Left lobe of liver (tissue), 2 donors: ENCODE measurements at places on chromosomes 2 and 18. TPM values are rescaled to one million over a fixed set of nuclear protein-coding genes. Genes with fewer than 3 reads are reported as not detected.

DNA sequence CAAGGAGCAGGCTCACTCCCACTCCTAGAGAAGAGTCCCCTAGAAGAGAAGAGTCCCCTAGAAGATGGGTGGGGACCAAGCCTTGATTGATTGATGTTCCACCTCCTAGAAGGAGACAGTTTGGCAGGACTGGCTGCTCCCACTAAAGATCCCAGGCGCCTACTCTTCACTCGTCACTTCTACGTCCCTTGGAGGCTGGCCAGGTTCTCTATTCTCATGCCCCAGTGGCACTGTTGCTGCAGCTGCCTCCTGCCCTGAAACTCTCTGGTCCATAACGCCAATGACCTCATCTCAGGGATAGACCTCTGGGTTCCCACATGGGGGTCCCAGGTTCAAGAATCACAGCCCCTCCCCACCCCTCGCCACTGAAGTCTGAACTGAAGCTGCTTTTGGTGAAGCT lies 2.5 kb upstream of the SP140L start:
- no peak for DNase-seq

SLC9A4 gene
- not detected for total RNA-seq

VWC2L gene
- not detected for total RNA-seq

DNA sequence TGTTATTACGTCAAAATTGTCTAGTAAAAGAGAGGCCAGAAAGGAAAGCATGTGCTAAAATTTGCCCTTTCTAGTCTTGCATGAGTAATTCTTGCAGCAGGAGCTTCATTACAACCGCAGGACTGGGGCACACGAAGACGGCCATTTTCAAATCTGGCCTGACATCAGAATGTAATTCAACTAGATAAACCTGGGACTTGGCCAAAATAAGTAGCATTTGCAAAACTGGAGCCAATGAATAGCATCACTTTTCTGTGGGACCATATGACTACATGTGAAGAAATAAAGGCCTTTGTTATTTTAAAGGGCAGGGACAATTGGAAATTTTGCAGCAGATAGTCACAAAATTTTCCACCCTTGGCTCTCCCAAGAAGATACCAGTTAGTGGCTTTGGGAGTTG lies 3.0 kb upstream of the FZD7 start:
- no peak for DNase-seq

GRCh38 chr2:26442707-26443106 lies 35.2 kb downstream of the OTOF start:
- no peak for DNase-seq

- no peak for DNase-seq
Measured at GRCh38 chr2:136049011-136049742, 63.8 kb upstream of the DARS1 start.

- DNase-seq = no peak
Measured at GRCh38 chr2:142045641-142046040, 85.2 kb downstream of the LRP1B start.

DTYMK gene
- total RNA-seq = 11.5 TPM

RESP18 gene
- not detected for total RNA-seq

TUBA3D gene
- 0.15 TPM for total RNA-seq

LTBP1 gene
- 5.8 TPM for total RNA-seq

DNA sequence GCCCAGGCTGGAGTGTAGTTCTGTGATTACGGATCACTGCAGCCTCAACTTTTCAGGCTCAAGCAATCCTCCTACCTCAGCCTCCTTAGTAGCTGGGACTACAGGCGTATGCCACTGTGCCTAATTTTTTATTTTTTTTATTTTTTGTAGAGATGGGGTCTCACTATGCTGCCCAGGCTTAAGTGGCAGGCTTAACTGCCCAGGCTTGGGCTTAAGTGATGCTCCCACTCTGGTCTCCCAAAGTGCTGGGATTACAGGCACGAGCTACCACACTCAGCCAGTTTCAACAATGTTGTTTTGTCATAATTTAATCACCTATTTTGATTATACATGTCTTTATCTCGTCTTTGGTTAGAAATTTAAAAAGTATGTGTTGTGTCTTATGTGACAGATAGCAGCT lies 18.2 kb downstream of the UGGT1 start:
- no peak for DNase-seq

GRCh38 chr2:100953406-100954043 lies 48.6 kb upstream of the RPL31 start:
- no peak for DNase-seq

- no peak for DNase-seq
Measured at GRCh38 chr18:2572171-2572569, 813 bp downstream of the NDC80 start.

ANKRD39 gene
- total RNA-seq = 9.5 TPM

IL36G gene
- total RNA-seq = 0.20 TPM

DNA sequence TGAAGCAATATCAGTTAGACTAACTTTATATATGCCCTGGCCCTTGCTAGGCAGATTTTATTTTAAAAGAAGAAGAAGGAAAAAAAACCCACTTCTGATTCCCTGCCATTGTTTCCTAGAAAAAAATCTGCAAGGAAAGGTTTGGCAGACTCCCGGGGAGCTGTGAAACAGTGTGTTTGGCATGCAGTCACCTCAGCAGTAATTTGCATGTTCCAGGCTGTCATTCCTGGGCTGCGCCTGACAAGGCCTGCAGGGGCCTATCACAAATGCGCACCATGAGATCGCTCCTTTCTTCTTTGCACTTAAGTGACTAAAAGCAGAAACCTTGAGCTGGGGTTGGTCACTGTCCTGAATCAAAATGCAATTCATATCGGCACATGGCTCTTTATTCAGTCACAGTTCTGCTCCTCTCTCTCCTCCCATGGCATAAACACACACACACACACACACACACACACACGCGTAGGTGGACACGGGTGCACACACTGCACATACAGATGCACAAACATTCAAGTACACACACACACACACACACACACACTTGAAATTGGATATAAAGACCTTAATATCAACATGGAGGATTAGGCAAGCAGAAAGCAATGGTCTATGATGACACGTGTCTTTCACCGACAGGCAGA lies 172.8 kb downstream of the MYT1L start:
- no peak for DNase-seq

DNA sequence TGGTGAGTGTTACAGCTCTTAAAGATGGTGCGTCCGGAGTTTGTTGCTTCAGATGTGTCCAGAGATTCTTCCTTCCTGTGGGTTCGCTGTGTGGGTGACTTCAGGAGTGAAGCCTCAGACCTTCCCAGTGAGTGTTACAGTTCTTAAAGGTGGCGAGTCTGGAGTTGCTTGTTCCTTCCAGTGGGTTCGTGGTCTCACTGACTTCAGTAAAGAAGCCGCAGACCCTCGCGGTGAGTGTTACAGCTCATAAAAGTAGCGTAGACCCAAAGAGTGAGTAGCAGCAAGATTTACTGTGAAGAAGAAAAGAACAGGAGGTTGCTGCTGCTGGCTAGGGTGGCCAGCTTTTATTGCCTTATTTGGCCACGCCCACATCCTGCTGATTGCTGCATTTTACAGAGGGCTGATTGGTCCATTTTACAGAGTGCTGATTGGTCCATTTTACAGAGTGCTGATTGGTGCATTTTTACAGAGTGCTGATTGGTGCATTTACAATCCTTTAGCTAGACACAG lies 34.0 kb upstream of the SPTBN1 start:
- DNase-seq = no peak

- no peak for DNase-seq
Measured at GRCh38 chr2:108171657-108172056, 68.1 kb upstream of the SULT1C3 start.

DNA sequence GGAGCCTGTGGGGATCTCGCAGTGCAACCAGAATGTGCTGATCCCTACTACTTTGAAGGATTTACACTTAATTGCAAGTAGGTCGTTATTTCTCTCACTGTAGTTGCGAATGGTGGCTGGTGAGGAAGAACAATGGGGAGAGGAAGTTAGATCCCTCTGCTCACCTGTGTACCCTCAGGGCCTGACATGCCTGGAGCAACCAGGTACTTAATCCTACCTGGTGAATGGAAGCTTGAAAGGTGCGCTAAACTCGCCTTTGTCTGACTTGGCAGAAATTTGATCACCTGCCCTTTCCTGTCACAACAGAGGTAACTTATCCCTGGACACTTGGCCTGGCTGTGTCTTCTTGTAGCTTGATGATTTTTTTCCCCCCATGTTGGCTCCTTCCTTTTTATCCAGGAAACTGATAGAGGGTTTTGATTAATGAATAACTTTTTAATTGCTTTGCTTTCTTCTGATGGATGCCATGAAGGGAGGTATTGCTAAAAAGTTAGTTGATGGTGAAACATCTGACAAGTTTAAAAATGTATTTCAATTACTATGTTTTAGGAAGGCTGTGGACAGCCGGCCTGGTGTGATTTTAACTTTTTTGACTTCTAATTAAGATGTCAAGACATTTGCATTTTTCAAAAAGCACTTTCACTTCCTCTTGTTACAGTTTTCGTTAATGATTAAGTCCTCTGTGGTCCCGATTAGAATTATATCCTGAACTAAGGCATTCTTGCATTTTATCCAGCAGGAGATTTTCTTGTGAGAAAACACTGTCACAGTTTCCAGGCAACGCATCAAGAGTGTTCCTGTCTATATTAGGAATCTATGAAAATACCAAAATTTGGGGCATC lies 9.2 kb downstream of the SGPP2 start:
- DNase-seq = no peak

ZAP70 gene
- total RNA-seq = 1.5 TPM

DNA sequence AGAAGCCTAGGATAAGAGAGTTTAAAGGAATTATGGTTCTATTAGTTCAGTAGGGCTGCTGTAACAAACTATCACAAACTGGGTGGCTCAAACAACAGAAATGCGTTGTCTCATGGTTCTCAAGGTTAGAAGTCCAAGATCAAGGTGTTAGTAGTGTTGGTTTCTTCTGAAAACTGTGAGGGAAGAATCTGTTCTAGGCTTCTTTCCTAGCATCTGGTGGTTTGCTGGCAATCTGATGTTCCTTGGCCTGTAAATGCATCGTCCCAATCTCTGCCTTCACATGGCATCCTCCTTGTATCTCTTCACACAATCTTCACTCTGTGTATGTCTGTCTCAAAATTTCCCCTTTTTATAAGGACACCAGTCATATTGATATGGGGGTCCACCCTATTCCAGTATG lies 76.3 kb downstream of the MDH1 start:
- no peak for DNase-seq

DNA sequence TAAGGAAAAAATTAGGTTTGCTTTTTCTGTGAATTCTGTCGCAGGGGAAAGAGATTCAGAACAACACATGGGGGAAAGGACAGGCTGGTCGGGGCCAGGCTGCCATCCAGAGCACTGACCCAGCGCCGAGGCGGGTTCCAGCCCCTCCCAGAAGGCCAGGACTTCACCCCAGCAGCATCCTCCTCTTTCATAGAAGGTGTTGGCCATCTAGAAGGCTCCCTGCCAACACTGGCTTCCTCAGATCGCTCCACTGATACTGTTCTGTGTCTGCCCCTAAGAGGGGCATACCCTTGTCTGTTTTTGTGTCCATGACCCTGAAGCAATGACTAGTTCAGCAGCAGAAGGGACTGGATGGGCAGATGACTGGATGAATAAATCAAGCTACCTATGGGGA lies 144.5 kb downstream of the HDAC4 start:
- peak; percentile 32 for DNase-seq

DNA sequence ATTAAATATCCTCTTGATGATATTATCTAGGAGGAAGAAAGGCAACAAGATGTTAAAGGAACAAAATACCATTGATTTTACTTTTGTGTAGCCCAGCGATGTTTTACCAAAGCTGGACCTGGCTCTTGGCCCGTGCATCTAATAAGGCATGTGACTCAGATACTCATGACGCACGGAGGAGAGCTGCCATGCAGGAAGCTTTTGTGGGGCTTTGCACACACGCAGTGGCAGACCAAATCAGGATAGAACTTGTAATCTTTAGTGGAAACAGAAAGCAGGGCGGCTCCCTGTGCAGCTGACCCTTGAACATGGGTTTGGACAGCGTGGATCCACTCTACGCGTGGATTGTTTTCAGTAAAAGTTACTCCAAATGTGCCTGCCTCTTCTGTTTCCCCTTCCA lies 190.0 kb downstream of the NAPG start:
- DNase-seq = no peak

DNA sequence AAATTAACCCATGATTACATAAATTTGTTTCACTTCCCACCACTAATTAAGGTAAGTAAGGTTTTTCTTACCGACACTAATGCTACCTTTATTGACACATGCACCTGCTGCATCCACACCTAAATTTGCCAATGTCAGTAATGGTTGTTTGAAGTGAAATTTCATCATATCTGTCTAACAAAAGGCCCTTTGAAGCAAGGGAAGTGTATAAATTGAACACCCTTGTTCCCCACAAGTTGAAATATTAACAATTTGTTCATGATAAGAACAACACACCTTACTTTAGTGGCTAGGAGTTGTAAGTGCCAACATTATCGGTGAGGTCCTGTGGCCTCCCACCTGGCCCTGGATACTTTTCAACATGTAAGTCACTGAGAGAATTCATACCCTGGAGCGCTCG lies 116.3 kb upstream of the CDCA7 start:
- no peak for DNase-seq

PLEKHH2 gene
- total RNA-seq = 1.6 TPM

- no peak for DNase-seq
Measured at GRCh38 chr2:240369801-240370585, 65.5 kb upstream of the GPC1 start.

- DNase-seq = no peak
Measured at GRCh38 chr2:50606860-50607259, 425.1 kb downstream of the NRXN1 start.

NXPH2 gene
- not detected for total RNA-seq

TSGA10 gene
- 4.3 TPM for total RNA-seq

GRCh38 chr2:213036836-213037235 lies 114.6 kb downstream of the IKZF2 start:
- no peak for DNase-seq

GRCh38 chr2:180314086-180314485 lies 307.0 kb upstream of the CWC22 start:
- DNase-seq = no peak

GRCh38 chr2:66331176-66331575 lies 103.7 kb upstream of the MEIS1 start:
- DNase-seq = no peak

HOXD11 gene
- not detected for total RNA-seq

DNA sequence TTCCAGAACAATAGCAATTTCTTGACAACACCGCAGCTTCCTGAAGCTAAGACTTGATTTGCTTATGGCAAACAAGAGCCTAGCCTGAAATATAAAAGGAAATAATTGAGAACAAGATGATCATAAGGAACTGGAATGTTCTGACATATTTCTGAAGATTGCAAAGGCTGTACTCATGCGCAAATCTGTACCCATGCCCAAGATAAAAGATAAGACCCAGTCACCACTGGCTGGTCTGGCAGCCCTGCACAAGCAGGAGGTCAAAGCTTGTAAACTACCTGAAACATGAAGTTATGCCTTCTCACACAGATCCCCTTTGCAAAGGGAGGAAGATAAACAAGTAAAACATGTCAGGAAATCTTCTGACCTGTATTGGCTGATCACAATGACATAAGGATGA lies 160.8 kb upstream of the GYPC start:
- DNase-seq = no peak

DNA sequence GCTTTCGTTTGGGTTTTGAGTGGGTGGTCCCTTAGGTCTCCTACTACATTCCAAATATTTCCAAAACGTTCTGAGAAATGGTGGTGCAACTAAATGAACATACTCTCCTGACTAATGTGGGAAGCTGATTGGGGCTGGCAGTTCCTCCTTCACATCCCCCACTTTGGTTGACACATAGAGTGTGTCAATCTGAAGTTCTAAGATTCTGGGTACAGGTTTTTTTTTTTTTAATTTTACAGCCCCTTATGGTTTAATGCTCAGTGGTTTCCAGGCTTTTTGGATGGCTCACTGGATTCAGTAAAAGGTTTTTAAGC lies 58.4 kb upstream of the ITGB6 start:
- no peak for DNase-seq

GRCh38 chr2:149625671-149626070 lies 38.1 kb upstream of the MMADHC start:
- no peak for DNase-seq

ACADL gene
- total RNA-seq = 26.8 TPM
